ENCODE measurements at places on chromosomes 4 and X. TPM values are rescaled to one million over a fixed set of nuclear protein-coding genes. Genes with fewer than 3 reads are reported as not detected.

DNA sequence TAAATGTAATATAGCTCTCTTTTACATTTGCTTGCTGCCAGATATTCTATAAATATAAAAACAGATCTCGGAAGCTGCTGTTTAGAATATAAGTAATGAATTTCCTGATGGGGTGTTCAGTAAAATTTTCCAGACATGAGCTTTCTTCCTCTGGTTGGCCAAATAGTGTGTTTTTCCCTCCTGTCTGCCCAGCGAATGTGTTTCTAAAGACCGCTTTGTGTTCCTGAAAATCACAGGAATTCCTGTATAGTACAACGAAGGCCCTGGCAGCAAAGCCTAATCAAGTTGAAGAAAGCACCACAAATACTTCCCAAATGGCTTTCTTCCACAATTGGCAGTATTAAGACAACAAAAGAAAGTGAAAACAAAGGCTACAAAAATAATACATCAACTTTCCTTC, 494.1 kb downstream of the INPP4B start:
- H3K27ac ChIP-seq = no peak overlapping the region
- no peaks in the 10 kb centered on the region for H3K36me3 ChIP-seq
- no peak overlapping the region for H3K4me3 ChIP-seq

GRCh38 chrX:34716302-34716701, 59.2 kb upstream of the TMEM47 start:
- H3K4me1 ChIP-seq = no peaks in the 10 kb centered on the region
- no peaks in the 10 kb centered on the region for H3K36me3 ChIP-seq
- DNase-seq = no peak
- H3K4me3 ChIP-seq = no peak overlapping the region

GRCh38 chr4:1763070-1763549, 30.0 kb upstream of the FGFR3 start:
- peaks cover 21% of the 10 kb centered on the region for H3K4me1 ChIP-seq
- no peaks in the 10 kb centered on the region for H3K27me3 ChIP-seq
- H3K36me3 ChIP-seq = no peaks in the 10 kb centered on the region

DNA sequence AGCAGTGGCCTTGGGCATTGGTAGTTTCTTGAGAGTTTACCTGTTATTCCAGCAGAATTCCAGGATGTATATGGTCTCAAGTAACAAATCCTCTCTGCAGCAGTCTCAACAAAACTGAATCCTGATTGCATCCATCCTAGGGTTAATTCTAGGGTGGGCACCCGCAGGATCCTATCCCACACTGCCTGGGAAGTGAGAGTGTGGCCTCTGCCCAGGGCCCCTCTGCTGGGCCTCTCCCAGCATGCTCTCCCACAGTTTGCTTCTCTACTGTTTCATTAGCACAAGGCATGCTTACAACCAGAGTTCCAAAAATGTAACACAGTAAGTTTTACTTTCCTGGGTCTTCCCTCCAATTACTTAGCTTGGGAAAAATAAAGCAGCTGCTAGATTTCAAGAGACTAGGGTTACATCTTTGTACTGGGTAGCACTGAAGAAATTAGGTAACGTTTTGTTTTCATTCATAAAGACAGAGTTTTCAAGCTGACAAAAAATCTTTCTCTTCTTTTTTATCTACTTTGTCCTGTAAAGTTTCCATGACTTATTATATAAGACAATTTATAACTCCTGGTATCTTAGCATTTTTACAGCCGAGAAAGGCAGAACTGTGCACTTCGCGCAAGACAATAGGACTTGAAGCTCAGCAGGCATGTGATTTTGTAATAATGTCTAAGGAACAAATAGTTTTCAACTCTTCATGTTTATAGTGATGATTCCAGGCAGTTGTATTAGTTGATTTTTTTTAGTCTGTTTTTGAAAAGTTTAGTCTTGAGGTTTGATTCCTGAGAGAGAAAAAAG, 131.2 kb upstream of the PCDH18 start:
- H3K36me3 ChIP-seq = no peaks in the 10 kb centered on the region
- H3K4me1 ChIP-seq = no peaks in the 10 kb centered on the region
- no peaks in the 10 kb centered on the region for H3K27me3 ChIP-seq
- H3K27ac ChIP-seq = no peak overlapping the region
- no peak overlapping the region for H3K4me3 ChIP-seq
- no peak for DNase-seq

GRCh38 chr4:182809417-182810102, 107.6 kb downstream of the DCTD start:
- no peak for DNase-seq
- H3K36me3 ChIP-seq = no peaks in the 10 kb centered on the region
- H3K27ac ChIP-seq = no peak overlapping the region
- peaks cover 7% of the 10 kb centered on the region for H3K4me1 ChIP-seq
- H3K4me3 ChIP-seq = no peak overlapping the region
- no peaks in the 10 kb centered on the region for H3K27me3 ChIP-seq

The PPEF2 gene
- total RNA-seq = not detected

DNA sequence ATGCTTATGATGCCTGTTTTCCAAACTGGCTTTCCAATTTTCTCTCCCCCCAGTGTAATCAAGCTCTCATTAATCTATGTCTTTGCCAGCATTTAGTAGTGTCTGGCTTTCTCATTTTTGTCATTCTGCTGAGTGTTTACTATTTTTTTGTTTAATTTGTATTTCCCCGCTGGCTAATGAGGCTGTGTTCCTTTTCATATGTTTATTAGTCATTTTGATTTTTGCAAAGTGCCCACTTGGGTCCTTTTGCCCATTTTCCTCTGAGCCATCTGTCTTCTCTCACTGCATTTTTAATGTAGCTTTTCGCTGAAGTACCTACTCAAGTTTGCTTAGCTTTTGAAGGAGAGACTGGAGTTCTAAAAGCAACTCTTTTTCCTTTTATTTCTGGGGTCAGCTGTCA, 14.7 kb downstream of the DCK start:
- no peak overlapping the region for H3K4me3 ChIP-seq
- H3K27ac ChIP-seq = no peak overlapping the region
- H3K36me3 ChIP-seq = no peaks in the 10 kb centered on the region
- no peak for DNase-seq

GRCh38 chr4:174870311-174870710, 41.3 kb upstream of the GLRA3 start:
- no peak for DNase-seq
- no peak overlapping the region for H3K4me3 ChIP-seq
- H3K27ac ChIP-seq = no peak overlapping the region
- no peaks in the 10 kb centered on the region for H3K4me1 ChIP-seq
- H3K27me3 ChIP-seq = no peaks in the 10 kb centered on the region
- no peaks in the 10 kb centered on the region for H3K36me3 ChIP-seq

The CENPVL1 gene
- not detected for total RNA-seq

DNA sequence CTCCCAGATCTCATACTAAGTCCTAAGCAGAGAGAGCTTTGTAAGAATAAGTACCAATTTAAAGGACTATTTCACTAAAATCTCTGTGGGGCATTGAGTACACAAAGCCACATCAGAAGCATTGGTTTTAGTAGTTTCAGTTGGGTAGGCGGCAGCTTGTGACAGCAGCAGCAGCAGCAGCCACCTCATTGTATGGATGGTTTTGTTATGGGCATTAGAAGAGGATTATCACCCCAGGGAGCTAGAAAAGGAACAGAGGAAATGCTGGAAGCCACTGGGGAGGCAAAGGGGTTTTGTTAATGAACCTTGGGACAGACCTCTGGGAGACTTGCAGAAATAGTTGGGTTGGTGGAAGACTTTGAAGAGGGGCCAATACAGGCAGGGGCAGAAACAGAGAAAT, 93.9 kb upstream of the FRMPD3 start:
- H3K27ac ChIP-seq = no peak overlapping the region
- no peaks in the 10 kb centered on the region for H3K36me3 ChIP-seq
- DNase-seq = no peak
- H3K4me1 ChIP-seq = no peaks in the 10 kb centered on the region
- peaks cover 3% of the 10 kb centered on the region for H3K27me3 ChIP-seq

DNA sequence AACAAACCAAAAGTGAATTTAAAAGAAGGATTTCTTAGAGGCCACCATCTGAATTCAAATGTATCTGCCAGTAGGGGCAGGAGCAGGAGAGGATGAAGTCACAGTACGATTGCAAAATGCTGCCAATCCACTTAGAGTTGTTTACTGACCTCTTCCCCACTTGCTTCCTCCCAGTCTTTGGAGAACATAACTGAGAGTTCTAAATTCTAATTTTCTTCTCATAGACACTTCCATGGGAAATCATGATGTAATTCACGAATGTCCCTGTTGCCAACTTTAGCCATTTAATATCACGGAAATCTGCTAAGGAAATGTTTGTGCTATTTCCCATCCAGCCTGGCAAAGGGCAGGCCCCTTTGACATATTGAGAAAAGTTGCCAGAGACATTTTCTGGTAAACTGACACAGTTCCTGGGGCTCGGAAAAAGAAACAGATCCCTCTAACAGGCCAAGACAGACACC, 33.6 kb upstream of the NOCT start:
- no peak overlapping the region for H3K4me3 ChIP-seq
- DNase-seq = no peak
- no peaks in the 10 kb centered on the region for H3K27me3 ChIP-seq
- no peaks in the 10 kb centered on the region for H3K36me3 ChIP-seq

Data from thyroid gland (tissue), 4 donors.